ENCODE measurements at places on chromosomes 2 and 18. TPM values are rescaled to one million over a fixed set of nuclear protein-coding genes. Genes with fewer than 3 reads are reported as not detected.

DNA sequence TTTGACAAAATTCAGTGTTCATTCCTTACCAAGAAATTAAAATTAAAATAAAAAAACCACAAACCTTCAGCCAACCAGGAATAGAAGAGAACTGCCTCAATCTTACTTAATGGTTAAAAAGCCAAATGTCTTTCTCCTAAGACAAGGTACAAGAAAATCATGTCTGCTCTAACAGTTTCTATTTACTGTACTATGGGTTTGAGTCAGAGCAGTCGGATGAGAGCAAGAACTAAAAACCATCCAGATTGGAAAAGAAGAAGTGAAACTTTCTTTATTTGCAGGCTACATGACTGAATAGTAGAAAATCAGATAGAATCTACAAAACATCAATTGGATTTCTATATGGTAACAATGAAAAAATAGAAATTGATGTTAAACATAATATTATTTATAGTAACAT is 555.5 kb upstream of the TNP1 start:
- H3K27me3 ChIP-seq: no peaks in the 10 kb centered on the region
- H3K4me1 ChIP-seq: no peaks in the 10 kb centered on the region

GRCh38 chr2:25885933-25886332 is 7.6 kb upstream of the ASXL2 start:
- no peak overlapping the region for H3K27ac ChIP-seq
- H3K36me3 ChIP-seq: no peaks in the 10 kb centered on the region
- no peak overlapping the region for H3K4me3 ChIP-seq
- DNase-seq: peak; percentile 12
- H3K27me3 ChIP-seq: peaks cover 5% of the 10 kb centered on the region
- H3K4me1 ChIP-seq: no peaks in the 10 kb centered on the region

Gene SLC4A3
- 0.29 TPM for polyA plus RNA-seq

DNA sequence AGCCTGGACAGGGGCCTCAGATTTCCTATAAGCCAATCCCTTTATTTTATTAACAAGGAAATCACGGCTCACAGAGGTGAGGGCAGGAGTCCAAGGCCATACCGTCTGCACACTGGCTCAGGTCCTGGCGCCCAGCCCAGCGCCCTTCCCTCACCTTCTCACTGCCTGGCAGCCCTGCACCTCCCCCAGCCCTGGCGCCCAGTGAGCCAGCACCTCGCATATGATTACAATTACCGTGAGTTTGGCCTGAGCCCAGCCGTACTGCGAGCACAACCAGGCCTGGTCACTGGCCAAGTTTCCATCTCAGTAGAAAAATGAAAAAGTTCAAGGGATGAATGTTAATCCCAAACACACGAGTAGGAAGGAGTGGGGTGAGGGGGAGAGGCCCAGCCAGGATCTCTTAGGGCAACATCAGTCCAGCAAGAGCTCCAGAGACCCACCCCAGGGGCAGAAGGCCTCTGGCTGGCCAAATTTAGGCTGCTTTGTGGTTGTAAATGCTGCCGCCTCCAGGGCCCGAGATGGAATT is 68.4 kb downstream of the MCFD2 start:
- peak; percentile 96 for DNase-seq
- peak overlapping the region; percentile 16 for H3K27ac ChIP-seq
- peaks cover 46% of the 10 kb centered on the region for H3K4me1 ChIP-seq
- H3K27me3 ChIP-seq: no peaks in the 10 kb centered on the region
- H3K36me3 ChIP-seq: no peaks in the 10 kb centered on the region

GRCh38 chr2:110867078-110867477 is 134.7 kb downstream of the ACOXL start:
- no peaks in the 10 kb centered on the region for H3K4me1 ChIP-seq
- peaks cover 6% of the 10 kb centered on the region for H3K27me3 ChIP-seq
- no peak overlapping the region for H3K27ac ChIP-seq
- no peak for DNase-seq

Gene RTP5
- not detected for polyA plus RNA-seq

DNA sequence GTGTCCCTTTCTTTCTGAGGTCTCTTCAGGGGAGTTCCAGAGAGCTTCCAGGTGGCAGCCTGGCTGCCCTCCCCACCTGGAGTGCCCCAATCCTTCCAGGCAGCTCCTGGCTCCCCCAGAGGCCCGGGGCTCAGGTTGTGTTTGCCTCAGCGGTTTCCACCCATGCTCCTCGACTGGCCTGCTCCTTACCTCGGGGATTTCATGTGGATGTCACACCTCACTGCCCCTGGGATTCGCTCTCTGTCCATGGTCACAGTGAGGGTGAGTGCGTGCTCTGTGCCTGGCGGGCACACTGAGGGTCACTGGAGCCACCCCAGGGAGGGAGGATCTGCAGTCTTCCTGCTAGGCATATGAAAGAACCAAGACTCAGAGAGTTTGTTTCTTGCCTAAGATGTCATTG is 2.1 kb upstream of the TOGARAM2 start:
- no peak overlapping the region for H3K4me3 ChIP-seq
- H3K27me3 ChIP-seq: no peaks in the 10 kb centered on the region

- H3K27me3 ChIP-seq: no peaks in the 10 kb centered on the region
- no peak overlapping the region for H3K27ac ChIP-seq
- H3K4me1 ChIP-seq: no peaks in the 10 kb centered on the region
- no peaks in the 10 kb centered on the region for H3K36me3 ChIP-seq
- DNase-seq: peak; percentile 9
Observed at GRCh38 chr18:44548291-44549221, 132.1 kb upstream of the SETBP1 start.

DNA sequence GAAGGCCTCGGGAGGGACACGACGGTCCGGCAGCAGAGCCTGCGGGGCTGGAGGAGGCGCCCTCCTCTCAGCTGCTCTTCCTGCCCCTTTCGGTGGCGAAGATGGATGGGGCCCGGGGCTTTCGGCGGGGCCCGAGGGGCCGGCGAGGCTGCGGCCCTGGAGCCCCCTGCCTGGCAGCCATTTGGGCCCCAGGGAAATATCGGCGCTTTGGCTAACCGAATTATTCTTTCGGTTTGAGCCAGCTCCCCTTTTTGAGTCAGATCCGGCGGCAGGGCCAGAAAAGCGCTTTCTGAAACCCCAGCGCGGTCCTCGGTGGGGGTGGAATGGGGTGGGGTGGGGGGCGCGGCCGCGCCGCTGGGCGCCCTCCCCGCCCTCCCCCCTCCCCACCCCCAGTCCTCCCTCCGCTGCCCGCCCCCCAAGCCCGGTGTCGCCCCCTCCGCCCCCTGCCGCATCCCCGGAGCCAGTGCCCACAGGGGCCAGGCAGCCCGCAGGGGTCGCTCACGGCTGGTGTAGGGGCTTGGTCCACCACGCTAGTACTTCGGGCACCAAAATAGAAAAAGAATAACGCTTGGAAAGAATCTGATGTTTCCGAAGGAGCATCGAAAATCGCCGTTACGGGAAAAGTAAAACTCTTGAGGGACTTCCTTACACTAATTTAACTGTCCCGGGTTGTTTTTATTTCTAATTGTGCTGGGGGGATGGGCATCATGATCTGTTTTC is 9.1 kb upstream of the ARID5A start:
- H3K27me3 ChIP-seq: no peaks in the 10 kb centered on the region
- peak overlapping the region; percentile 53 for H3K4me3 ChIP-seq
- DNase-seq: peak; percentile 58
- no peaks in the 10 kb centered on the region for H3K36me3 ChIP-seq

- H3K4me3 ChIP-seq: no peak overlapping the region
- H3K27ac ChIP-seq: no peak overlapping the region
- H3K36me3 ChIP-seq: no peaks in the 10 kb centered on the region
- peaks cover 8% of the 10 kb centered on the region for H3K4me1 ChIP-seq
Observed at GRCh38 chr2:150566289-150566688, 78.8 kb upstream of the RND3 start.

DNA sequence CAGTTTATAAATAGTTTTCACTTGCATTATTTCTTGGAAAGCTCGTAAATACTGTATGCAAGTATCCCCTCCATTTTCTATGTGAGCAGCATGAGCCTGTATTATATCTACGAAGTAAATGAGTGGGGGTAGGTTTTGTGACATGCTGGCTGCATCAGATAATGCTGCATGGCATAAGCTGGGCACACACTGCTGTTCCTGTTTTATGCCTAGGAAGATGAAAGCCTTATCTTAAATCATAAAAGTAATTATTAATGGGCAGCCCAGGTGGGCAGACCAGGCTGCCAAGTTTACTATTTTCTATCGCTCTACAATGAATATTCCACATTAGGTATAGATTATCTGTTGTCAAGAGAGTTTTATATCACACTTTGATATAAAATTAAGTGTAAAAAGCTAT is 854.6 kb downstream of the DPP10 start:
- H3K4me3 ChIP-seq: no peak overlapping the region
- no peak overlapping the region for H3K27ac ChIP-seq
- no peaks in the 10 kb centered on the region for H3K4me1 ChIP-seq
- H3K27me3 ChIP-seq: no peaks in the 10 kb centered on the region
- no peaks in the 10 kb centered on the region for H3K36me3 ChIP-seq

Gene SP140
- polyA plus RNA-seq: not detected

DNA sequence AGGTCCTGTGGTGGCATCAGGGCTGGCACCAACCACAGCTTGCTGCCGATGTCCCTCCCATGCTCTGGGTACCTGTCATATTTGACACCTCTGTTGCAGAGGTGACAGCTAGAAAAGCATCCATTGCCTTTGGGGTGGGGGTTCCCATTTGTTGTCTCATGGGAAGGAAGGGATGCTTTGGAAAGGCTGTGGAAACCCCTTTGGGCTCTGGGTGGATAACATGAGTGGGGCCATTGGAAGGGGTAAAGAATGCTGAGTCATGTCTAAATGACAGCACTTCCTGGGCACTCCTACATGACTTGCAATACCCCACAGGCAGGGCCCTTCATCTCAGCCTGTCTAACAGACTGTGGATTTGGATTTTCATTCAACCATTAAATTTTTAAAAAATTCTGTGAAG is 27.8 kb downstream of the CTIF start:
- no peak overlapping the region for H3K4me3 ChIP-seq
- H3K27me3 ChIP-seq: no peaks in the 10 kb centered on the region
- H3K36me3 ChIP-seq: peaks cover 3% of the 10 kb centered on the region
- H3K4me1 ChIP-seq: peaks cover 39% of the 10 kb centered on the region
- H3K27ac ChIP-seq: no peak overlapping the region

GRCh38 chr18:68840554-68841263 is 42.8 kb downstream of the CCDC102B start:
- H3K36me3 ChIP-seq: no peaks in the 10 kb centered on the region
- DNase-seq: peak; percentile 95
- peaks cover 14% of the 10 kb centered on the region for H3K4me1 ChIP-seq

- no peak for DNase-seq
- no peak overlapping the region for H3K27ac ChIP-seq
- no peak overlapping the region for H3K4me3 ChIP-seq
- H3K36me3 ChIP-seq: no peaks in the 10 kb centered on the region
- no peaks in the 10 kb centered on the region for H3K27me3 ChIP-seq
Observed at GRCh38 chr2:106685180-106685897, 198.2 kb downstream of the CD8B2 start.

DNA sequence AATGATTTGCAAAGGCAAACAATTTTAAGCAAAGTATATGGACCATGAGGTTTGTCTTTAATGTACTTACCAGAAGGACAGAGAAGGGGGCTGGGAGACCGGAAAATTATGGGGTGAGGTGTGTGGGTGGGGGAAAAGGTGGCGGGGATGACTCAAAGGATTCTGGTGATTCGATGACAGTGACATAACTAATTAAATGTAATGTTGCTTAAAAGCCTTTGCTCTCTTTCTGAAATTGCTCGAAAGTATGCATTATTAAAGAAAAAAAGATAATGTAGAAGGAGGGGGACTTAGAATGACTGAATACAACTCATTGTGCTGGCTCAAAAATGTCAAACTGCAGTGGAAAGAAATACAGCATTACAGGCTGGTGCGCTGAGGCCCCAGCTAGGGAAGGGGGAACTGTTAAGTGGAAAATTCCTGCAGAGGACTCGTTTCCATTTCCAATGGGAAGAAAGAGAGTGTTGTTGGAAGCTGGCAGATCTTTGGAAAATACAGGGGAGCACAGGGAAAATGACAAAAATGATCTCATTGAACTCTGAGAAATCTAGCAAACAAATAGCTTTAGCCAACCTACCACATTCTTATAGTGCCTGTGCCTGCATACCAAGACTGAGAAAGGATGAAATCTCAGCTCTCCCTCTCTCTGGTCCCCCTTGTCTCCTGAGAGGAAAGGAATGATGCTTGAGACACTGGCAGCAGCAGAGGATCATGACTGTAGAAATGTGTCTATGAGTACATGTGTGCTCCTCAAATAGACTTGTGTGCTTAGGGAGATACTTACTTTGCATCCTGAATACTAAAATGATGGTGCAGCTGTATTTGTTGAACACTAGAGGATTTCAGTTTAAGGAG is 632.4 kb downstream of the NYAP2 start:
- H3K27me3 ChIP-seq: peaks cover 10% of the 10 kb centered on the region
- no peak overlapping the region for H3K27ac ChIP-seq
- DNase-seq: no peak
- no peaks in the 10 kb centered on the region for H3K4me1 ChIP-seq
- no peak overlapping the region for H3K4me3 ChIP-seq

GRCh38 chr2:7264791-7265190 is 347.6 kb downstream of the RNF144A start:
- no peak overlapping the region for H3K27ac ChIP-seq
- DNase-seq: no peak
- H3K27me3 ChIP-seq: no peaks in the 10 kb centered on the region
- no peaks in the 10 kb centered on the region for H3K4me1 ChIP-seq
- no peaks in the 10 kb centered on the region for H3K36me3 ChIP-seq

Gene UGT1A3
- not detected for polyA plus RNA-seq

GRCh38 chr2:66781804-66782203 is 346.9 kb downstream of the MEIS1 start:
- no peak overlapping the region for H3K4me3 ChIP-seq
- H3K36me3 ChIP-seq: no peaks in the 10 kb centered on the region
- no peak overlapping the region for H3K27ac ChIP-seq
- no peaks in the 10 kb centered on the region for H3K4me1 ChIP-seq
- no peak for DNase-seq
- no peaks in the 10 kb centered on the region for H3K27me3 ChIP-seq

Gene ATL2
- polyA plus RNA-seq: 14.9 TPM

- peaks cover 7% of the 10 kb centered on the region for H3K4me1 ChIP-seq
- no peak overlapping the region for H3K4me3 ChIP-seq
- no peak for DNase-seq
Observed at GRCh38 chr18:76951456-76952247, 129.3 kb downstream of the ZNF236 start.

DNA sequence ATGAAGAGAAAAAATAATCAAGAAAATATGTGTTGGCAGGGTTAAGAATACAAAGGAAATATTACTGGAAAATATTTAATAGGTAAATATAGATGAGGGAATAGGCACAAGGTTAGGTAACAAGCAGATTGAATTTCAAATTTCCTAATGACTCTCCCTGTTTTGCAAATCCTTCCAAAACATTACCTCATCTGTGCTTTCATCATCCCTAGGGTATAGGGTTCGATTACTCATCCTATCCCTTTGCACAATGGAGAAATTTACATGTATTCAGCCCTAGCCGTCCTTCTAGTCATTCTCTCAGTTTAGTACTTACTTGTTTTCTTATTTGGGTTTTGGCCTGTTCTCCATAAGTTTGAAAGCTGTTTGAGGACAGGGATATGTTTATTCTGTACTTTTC is 864.6 kb upstream of the FSHR start:
- H3K36me3 ChIP-seq: no peaks in the 10 kb centered on the region
- no peak for DNase-seq
- H3K27ac ChIP-seq: no peak overlapping the region
- no peaks in the 10 kb centered on the region for H3K27me3 ChIP-seq
- H3K4me3 ChIP-seq: no peak overlapping the region
- no peaks in the 10 kb centered on the region for H3K4me1 ChIP-seq

Measured in endothelial cell of umbilical vein (primary cell).